H7 (cell line): ENCODE measurements at places on chromosomes 7 and 10. TPM values are rescaled to one million over a fixed set of nuclear protein-coding genes. Genes with fewer than 3 reads are reported as not detected.

The ADIRF gene
- total RNA-seq = not detected in 2 replicates

The GRM3 gene
- total RNA-seq = 0.10 and 0.30 TPM in 2 replicates

DNA sequence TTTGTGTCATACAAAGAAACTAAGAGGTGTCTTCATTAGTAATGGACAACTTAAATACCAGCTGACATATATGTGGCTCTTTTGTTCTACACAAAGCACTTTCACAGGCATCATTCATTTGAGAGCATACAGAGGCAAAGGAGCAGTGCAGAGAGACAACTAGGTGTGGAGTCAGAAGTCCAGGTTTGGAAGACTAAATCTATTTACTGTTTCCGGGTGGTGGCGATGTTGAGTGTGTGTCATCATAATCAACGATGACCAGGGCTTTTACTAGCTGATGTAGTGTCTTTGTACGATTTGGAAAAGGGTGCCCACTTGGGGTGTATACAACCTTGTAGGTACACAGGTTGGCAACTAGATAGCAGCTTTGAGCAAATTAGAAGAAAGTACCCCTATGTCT, 195.5 kb upstream of the CCDC6 start:
- no peak for DNase-seq

GRCh38 chr7:54824655-54825054, 65.6 kb upstream of the SEC61G start:
- DNase-seq = no peak

- DNase-seq = no peak
These were observed 15.6 kb downstream of the ABCC2 start for GRCh38 chr10:99798031-99798430.

GRCh38 chr7:42233171-42233570, 3.8 kb downstream of the GLI3 start:
- no peak for DNase-seq

- DNase-seq = no peak
These were observed 76.9 kb downstream of the SNX10 start for GRCh38 chr7:26368542-26368941.
